ENCODE measurements at places on chromosomes 4 and X. TPM values are rescaled to one million over a fixed set of nuclear protein-coding genes. Genes with fewer than 3 reads are reported as not detected.

FAM9A gene
- 2.3 TPM for polyA plus RNA-seq

DCAF4L1 gene
- polyA plus RNA-seq = 0.04 TPM

PPEF1 gene
- 3.3 TPM for polyA plus RNA-seq

GDPD2 gene
- polyA plus RNA-seq = not detected

SH3RF1 gene
- 1.8 TPM for polyA plus RNA-seq

CABS1 gene
- not detected for polyA plus RNA-seq

NPY1R gene
- polyA plus RNA-seq = 20.3 TPM

RTL3 gene
- not detected for polyA plus RNA-seq

PSAPL1 gene
- not detected for polyA plus RNA-seq

DMRTC1B gene
- polyA plus RNA-seq = 11.2 TPM

H2BW2 gene
- not detected for polyA plus RNA-seq

C4orf50 gene
- 0.83 TPM for polyA plus RNA-seq

PRPS2 gene
- polyA plus RNA-seq = 23.7 TPM

EPHA5 gene
- 118 TPM for polyA plus RNA-seq

TEX13D gene
- not detected for polyA plus RNA-seq

LONRF3 gene
- 0.99 TPM for polyA plus RNA-seq

NKX3-2 gene
- not detected for polyA plus RNA-seq

PLRG1 gene
- polyA plus RNA-seq = 54.5 TPM

USP17L30 gene
- not detected for polyA plus RNA-seq

GPR82 gene
- polyA plus RNA-seq = 0.42 TPM

FOXR2 gene
- polyA plus RNA-seq = not detected

ASB11 gene
- not detected for polyA plus RNA-seq

SMARCA1 gene
- polyA plus RNA-seq = 28.2 TPM

ARHGAP10 gene
- polyA plus RNA-seq = 2.2 TPM
